ENCODE measurements at places on chromosomes 12 and 14. TPM values are rescaled to one million over a fixed set of nuclear protein-coding genes. Genes with fewer than 3 reads are reported as not detected.

DNA sequence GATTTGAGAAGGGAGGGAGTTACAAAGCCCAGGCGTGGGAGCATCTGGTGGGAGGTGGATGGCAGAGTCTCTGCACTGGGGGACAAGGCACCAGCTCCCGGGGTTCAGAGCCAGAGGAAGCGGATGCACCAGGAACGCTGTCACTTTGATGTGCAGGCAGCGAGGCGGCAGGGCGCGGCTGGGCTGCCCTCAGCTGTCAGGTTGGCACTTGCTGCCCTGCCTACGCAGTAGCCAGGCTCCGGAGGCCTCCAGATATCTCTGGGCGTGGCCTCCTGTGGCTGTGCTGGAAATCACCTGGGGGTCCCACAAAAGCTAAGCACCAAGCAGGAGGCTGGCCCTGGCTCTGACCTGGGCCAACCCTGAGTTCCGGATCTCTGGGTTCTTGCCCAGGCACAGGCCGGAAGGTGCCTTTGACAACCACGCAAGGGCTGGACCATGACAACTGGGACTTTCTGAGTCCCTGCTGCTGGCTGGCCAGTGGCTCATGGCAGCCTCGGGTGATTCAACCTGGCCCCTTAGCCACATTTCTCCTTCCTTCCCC is 62.1 kb upstream of the MAP1LC3B2 start:
- no peak for DNase-seq
- H3K27ac ChIP-seq, result no peak overlapping the region
- H3K27me3 ChIP-seq, result peaks cover 3% of the 10 kb centered on the region
- peaks cover 6% of the 10 kb centered on the region for H3K4me1 ChIP-seq
- H3K36me3 ChIP-seq, result peaks cover 2% of the 10 kb centered on the region
- no peak overlapping the region for H3K4me3 ChIP-seq

- H3K4me1 ChIP-seq, result peaks cover 64% of the 10 kb centered on the region
- H3K4me3 ChIP-seq, result no peak overlapping the region
- no peaks in the 10 kb centered on the region for H3K27me3 ChIP-seq
These were observed 4.3 kb downstream of the RACGAP1 start for GRCh38 chr12:50021031-50021430.

DNA sequence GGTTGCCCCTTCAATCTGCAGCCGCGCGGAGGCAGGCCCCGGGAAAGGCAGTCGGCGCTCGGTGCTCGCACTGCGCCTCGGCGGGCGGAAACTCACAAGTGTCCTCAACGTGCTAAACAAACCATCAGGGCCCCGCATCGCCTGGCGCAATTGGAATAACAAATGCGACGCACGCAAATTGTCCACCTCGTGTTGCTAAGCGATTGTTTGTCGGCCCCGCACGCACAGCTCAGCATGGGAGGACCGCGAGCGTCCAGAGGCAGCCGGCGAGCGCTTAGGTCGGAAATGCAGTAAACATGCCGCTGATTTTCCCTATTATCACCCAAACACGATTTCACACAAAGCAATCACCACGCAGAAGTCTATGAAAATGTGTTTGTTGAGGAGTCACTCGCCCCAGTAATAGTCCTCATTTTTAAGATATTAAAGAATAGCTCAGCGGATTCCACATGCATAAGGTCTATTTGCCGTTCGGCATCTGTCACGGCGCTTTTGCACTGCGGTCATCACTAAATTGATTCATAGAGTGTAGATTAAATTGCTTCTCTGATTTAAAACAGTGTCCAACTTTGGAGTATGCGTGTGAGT is 3.2 kb upstream of the GSC start:
- H3K27ac ChIP-seq, result no peak overlapping the region
- no peak overlapping the region for H3K4me3 ChIP-seq
- DNase-seq, result no peak
- H3K27me3 ChIP-seq, result peaks cover 74% of the 10 kb centered on the region
- peaks cover 5% of the 10 kb centered on the region for H3K4me1 ChIP-seq
- H3K36me3 ChIP-seq, result peaks cover 1% of the 10 kb centered on the region

DNA sequence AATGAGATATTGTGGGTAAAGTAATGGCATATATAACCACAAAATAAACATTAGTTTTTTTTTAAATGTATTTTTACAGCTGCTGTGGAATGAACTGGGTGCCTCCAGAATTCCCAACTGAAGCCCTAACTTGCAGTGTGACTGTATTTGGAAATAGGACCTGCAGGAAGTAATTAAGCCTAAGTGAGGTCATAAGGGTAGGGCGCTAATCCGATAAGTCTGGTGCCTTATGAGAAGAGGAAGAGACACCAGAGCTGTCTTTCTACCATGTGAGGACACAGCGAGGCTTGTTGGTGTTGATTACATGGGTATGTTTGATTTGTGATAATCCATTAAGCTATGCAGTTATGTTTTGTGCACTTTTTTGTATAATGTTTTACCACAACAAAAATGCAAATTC is 136.8 kb downstream of the TPH2 start:
- no peaks in the 10 kb centered on the region for H3K4me1 ChIP-seq
- no peak overlapping the region for H3K27ac ChIP-seq
- H3K36me3 ChIP-seq, result no peaks in the 10 kb centered on the region
- no peaks in the 10 kb centered on the region for H3K27me3 ChIP-seq
- no peak overlapping the region for H3K4me3 ChIP-seq
- DNase-seq, result no peak

- H3K27ac ChIP-seq, result peak overlapping the region; percentile 59
- peak; percentile 21 for DNase-seq
- H3K4me3 ChIP-seq, result peak overlapping the region; percentile 71
- no peaks in the 10 kb centered on the region for H3K27me3 ChIP-seq
These were observed 693 bp downstream of the MAP3K9 start for GRCh38 chr14:70808416-70809224.

DNA sequence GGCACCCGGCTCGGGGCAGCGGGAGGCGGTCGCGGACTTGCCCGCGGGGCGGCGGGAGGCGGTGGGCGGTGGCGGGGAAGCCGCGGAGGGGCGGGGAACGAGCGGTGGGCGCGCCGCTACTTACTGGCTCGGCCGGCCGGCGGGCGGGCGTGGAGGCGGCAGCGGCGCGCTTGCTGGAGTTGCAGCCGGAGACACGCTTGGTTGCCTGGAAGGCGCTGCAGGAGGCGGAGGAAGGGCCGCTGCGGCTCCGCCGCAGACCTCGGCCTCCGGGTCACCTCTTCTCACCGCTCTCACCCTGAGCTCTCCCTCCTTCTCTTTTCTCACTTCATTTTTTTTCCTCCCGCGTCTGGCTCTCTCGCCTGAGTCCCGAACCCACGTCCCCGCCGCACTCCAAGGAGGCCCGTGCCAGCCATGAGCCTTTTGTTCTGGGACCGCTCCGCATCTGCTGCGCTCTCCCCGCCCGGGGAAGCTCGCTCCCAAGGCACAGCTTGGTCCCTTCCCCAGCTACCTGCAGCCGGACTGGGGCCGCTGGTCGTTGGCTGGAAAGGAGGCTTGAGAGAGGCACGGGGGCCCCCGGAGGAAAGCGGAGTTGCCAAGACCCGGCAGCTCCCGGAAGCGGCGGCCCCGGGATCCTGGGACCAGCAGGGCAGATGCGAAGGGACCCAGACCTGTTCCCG is 592 bp upstream of the KCNK10 start:
- H3K4me1 ChIP-seq, result no peaks in the 10 kb centered on the region
- H3K4me3 ChIP-seq, result no peak overlapping the region
- no peak for DNase-seq
- no peak overlapping the region for H3K27ac ChIP-seq
- no peaks in the 10 kb centered on the region for H3K36me3 ChIP-seq

DNA sequence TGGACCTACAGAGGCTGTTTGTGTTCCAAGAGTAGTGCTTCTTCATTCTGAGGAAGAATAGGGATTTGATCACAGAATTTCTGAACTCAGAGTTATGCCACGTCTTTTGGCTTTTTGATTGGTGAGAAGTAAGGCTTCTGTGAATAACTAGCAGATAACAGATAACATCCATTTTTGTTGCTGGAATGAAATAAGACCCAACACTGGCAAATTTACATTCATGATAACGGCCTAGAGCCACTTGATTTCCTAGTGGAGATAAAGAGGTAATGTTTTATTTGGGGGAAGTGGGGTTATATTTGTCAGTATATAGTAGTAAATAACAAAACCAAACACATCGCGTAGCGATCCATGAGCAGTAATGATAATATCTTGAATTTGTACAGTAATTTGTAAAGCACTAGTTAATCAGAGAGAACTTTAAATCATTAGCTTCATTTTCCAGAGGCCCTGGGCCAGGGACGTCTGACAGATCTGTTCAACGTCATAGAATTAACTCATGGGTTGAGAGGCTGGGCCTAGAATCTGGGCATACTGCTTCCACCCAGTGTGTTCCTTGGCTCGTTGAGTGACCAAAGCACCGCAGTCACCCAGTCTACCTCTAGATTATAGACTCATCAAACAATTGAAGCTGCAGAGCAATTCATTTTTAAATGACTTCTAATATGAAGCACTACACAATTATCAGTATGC is 79.6 kb downstream of the HMGA2 start:
- no peaks in the 10 kb centered on the region for H3K27me3 ChIP-seq
- no peaks in the 10 kb centered on the region for H3K36me3 ChIP-seq
- no peak overlapping the region for H3K27ac ChIP-seq
- no peaks in the 10 kb centered on the region for H3K4me1 ChIP-seq
- no peak for DNase-seq

GRCh38 chr12:2287151-2287550 is 234.4 kb downstream of the CACNA1C start:
- H3K4me3 ChIP-seq, result no peak overlapping the region
- H3K27ac ChIP-seq, result no peak overlapping the region
- peaks cover 5% of the 10 kb centered on the region for H3K27me3 ChIP-seq
- no peaks in the 10 kb centered on the region for H3K4me1 ChIP-seq
- H3K36me3 ChIP-seq, result no peaks in the 10 kb centered on the region
- no peak for DNase-seq

DNA sequence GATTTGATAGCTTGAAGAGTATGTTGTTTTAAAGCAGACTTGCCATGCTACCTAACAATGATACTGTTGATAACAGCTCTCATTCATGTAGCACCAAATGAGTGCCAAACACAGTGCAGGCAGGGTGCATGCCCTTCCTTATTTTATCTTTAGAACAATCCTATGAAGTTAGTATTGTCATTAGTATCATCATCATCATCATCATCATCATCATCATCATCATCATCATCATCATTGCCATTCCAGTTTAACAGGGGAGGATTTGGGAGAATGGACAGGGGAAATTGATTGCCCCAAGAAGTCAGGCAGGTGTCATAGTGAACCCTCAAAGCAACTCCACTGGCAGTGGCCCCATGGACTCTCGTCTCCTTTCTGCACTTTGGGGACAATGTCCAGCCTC is 734.9 kb downstream of the VRK1 start:
- no peak overlapping the region for H3K4me3 ChIP-seq
- no peak for DNase-seq
- H3K4me1 ChIP-seq, result no peaks in the 10 kb centered on the region
- H3K36me3 ChIP-seq, result no peaks in the 10 kb centered on the region
- H3K27ac ChIP-seq, result no peak overlapping the region

DNA sequence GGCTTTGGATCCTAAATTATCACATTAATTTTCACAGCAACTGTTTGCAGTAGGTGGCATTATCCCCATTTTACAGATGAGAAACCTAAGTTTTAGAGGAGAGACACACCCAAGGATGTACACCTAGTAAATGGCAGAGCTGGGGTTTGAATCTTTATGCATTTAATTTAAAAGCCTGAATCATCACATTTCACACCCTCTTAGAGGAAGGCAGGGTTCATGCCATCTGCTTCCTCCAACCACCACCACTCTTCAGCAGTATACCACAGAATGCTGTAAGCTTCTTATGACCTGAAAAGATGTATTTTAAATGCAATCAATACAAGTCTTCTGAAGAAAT is 90.3 kb downstream of the CRADD start:
- H3K27ac ChIP-seq, result no peak overlapping the region
- H3K27me3 ChIP-seq, result peaks cover 6% of the 10 kb centered on the region
- no peak for DNase-seq
- peak overlapping the region; percentile 0 for H3K4me3 ChIP-seq
- peaks cover 5% of the 10 kb centered on the region for H3K36me3 ChIP-seq
- H3K4me1 ChIP-seq, result peaks cover 39% of the 10 kb centered on the region

- H3K4me3 ChIP-seq, result no peak overlapping the region
- peaks cover 11% of the 10 kb centered on the region for H3K27me3 ChIP-seq
- no peaks in the 10 kb centered on the region for H3K4me1 ChIP-seq
These were observed 131.8 kb upstream of the MAP1LC3B2 start for GRCh38 chr12:116427200-116427930.

- no peak overlapping the region for H3K4me3 ChIP-seq
- H3K27me3 ChIP-seq, result no peaks in the 10 kb centered on the region
- no peak for DNase-seq
- peaks cover 8% of the 10 kb centered on the region for H3K36me3 ChIP-seq
These were observed 197.1 kb downstream of the MED13L start for GRCh38 chr12:116080415-116080814.

GRCh38 chr14:68935761-68936214 is 43.3 kb downstream of the ACTN1 start:
- H3K4me1 ChIP-seq, result no peaks in the 10 kb centered on the region
- H3K36me3 ChIP-seq, result no peaks in the 10 kb centered on the region
- H3K27ac ChIP-seq, result no peak overlapping the region
- no peak for DNase-seq

DNA sequence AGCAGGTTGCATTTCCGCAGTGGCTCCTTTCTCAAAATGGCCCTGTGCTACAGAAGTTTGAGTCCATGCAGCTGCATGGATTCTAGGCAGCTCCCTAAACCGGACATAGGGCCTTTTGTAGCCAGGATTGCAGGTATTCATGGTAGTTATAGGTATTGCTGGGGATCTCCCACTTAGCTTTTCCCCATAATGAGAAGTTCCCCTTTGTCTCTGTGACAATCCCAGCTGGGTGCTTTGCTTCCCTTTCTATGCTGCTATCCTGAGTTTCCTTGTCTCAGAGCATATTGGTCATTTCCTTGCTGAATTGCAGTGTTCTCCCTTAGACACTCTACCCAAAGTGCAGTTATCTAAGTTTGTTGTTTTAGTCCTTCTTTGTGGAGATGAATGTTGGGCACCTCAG is 120.9 kb upstream of the MIS18BP1 start:
- no peaks in the 10 kb centered on the region for H3K4me1 ChIP-seq
- H3K36me3 ChIP-seq, result no peaks in the 10 kb centered on the region
- no peak for DNase-seq
- no peaks in the 10 kb centered on the region for H3K27me3 ChIP-seq

- DNase-seq, result no peak
- no peak overlapping the region for H3K27ac ChIP-seq
- H3K36me3 ChIP-seq, result no peaks in the 10 kb centered on the region
- H3K4me3 ChIP-seq, result no peak overlapping the region
These were observed 2.4 kb upstream of the GALNT8 start for GRCh38 chr12:4717806-4718205.

DNA sequence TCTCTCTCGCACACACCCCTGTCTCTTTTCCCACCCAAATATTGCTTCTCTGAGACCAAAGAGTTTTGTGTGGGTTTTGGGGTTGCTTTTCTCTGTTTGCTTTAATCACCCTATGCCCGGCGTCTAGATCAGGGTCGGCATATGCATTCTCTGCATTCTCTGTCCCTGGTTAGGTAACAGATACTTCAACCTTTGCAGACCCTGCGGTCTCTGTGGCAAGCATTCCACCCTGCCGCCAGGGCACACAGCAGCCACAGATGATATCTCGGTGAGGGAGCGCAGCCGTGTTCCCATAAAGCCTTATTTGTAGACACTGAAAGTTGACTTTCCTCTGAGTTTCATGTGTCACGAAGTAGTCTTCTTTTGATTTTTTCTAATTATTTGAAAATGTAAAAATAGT is 110.4 kb upstream of the FZD10 start:
- no peak overlapping the region for H3K27ac ChIP-seq
- peaks cover 4% of the 10 kb centered on the region for H3K27me3 ChIP-seq
- no peak for DNase-seq
- H3K36me3 ChIP-seq, result no peaks in the 10 kb centered on the region
- H3K4me1 ChIP-seq, result no peaks in the 10 kb centered on the region

Gene AMDHD1
- 0.21 TPM for total RNA-seq

Gene CCDC184
- 0.75 TPM for total RNA-seq

Gene SLCO1A2
- not detected for total RNA-seq

Gene FAM90A1
- 0.36 TPM for total RNA-seq

Gene TDRD9
- not detected for total RNA-seq

Gene ALKBH2
- 47.4 TPM for total RNA-seq

Gene MORN3
- total RNA-seq, result 0.61 TPM

Gene TAS2R13
- total RNA-seq, result 0.96 TPM

Data from activated T-helper 1 cell treated with anti-CD3 and anti-CD28 coated beads, Interleukin-12 subunit alpha, Interleukin-12 subunit beta, Interleukin-2, Interleukin-4 antibody, amounts not matched to agents 30 ng/mL and 10 ng/mL and 1 ng/mL, durations not matched to agents 14 hours and 24 hours and 36 hours (primary cell).